SK-N-SH (cell line): ENCODE measurements at places on chromosomes 3 and 15. TPM values are rescaled to one million over a fixed set of nuclear protein-coding genes. Genes with fewer than 3 reads are reported as not detected.

The IRAK2 gene
- polyA plus RNA-seq = 7.7 and 8.6 TPM in 2 replicates

The HCLS1 gene
- polyA plus RNA-seq = 0.23 and 0.29 TPM in 2 replicates

The NRROS gene
- 0.19 and 0.25 TPM in 2 replicates for polyA plus RNA-seq

DNA sequence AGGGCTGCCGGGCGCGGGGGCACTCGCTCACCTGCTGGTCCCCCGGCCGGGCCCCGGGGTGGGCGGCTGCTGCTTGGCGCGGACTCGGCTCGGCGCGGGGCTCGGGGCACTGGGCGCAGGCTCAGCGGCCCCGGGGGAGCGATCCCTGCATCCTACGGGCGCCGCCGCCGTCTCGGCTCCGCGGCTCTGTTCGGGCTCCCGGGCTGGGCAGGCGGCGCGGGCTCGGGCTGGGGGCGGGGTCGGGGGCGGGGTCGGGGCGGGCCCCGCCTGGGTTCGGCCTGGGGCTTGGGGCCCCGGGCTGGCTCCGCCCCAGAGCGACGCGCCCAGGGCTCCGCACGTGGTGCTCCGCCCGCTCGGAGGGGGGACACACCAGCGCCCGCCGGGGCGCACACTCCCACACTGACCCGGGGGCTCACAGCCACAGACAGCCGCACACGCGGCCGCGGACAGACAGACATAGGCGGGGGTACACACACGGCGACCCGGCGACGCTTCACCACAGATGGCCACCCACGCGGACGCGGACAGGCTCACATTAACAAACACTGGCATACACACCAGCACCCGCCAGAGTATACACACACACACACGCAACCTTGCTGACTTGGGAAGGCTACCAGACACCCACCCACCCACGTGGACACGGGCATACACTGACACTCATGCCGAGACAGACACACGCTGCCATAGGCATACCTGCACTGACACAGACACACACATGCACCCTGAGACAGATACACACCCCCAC, at the start of gene SCN5A:
SCN5A (minus strand) TSS at position 188 of the 748 bp plus-strand sequence. CDS start 16,380 bp downstream, outside the sequence.
- H3K27ac ChIP-seq = no peak within 1 kb of the TSS
- H3K27me3 ChIP-seq = peaks cover 12% of the 10 kb centered on the region; the same call in 1 of the 2 replicates
- H3K36me3 ChIP-seq = no peaks in the 10 kb centered on the region
- H3K4me1 ChIP-seq = no peaks in the 10 kb centered on the region
- DNase-seq = peak; percentile 94
- H3K4me3 ChIP-seq = peak within 1 kb of the TSS; percentile 62

DNA sequence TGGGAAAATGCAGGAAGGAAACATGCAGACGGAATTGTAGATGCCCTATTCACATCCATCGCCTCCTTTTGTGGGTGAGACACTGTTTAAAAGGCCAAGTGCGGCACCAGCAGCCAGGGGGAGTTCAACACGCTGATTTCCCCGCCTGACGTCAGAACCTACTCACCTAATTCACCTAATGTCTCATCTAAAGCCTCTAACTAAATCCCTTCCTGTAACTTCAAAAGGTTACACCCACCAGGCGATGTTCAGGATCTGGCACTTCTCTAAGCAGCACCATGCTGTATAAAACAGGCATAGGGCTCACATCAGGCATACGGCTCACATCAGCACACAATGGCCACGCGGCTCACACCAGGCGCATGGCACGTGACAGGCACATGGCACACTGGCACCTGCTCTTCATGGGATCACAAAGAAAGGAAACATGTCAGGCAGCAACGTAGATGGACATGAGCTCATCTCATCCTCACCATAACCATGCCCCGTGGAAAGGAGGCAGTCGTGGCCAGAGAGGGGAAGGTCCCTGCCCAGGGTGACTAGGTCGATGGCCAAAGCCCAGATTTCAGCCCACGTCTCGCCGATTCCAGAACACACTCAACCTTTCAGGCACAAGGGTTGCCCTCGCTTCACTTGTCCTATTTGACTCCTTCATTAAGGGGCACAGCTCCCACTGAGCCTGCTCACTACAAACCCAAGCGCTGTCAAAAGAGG, 21.7 kb downstream of the XXYLT1 start:
- H3K27ac ChIP-seq = peak overlapping the region; percentile 17; the same call in 1 of the 2 replicates
- H3K4me1 ChIP-seq = peaks cover 15% of the 10 kb centered on the region
- H3K36me3 ChIP-seq = no peaks in the 10 kb centered on the region
- no peak overlapping the region for H3K4me3 ChIP-seq
- H3K27me3 ChIP-seq = no peaks in the 10 kb centered on the region

DNA sequence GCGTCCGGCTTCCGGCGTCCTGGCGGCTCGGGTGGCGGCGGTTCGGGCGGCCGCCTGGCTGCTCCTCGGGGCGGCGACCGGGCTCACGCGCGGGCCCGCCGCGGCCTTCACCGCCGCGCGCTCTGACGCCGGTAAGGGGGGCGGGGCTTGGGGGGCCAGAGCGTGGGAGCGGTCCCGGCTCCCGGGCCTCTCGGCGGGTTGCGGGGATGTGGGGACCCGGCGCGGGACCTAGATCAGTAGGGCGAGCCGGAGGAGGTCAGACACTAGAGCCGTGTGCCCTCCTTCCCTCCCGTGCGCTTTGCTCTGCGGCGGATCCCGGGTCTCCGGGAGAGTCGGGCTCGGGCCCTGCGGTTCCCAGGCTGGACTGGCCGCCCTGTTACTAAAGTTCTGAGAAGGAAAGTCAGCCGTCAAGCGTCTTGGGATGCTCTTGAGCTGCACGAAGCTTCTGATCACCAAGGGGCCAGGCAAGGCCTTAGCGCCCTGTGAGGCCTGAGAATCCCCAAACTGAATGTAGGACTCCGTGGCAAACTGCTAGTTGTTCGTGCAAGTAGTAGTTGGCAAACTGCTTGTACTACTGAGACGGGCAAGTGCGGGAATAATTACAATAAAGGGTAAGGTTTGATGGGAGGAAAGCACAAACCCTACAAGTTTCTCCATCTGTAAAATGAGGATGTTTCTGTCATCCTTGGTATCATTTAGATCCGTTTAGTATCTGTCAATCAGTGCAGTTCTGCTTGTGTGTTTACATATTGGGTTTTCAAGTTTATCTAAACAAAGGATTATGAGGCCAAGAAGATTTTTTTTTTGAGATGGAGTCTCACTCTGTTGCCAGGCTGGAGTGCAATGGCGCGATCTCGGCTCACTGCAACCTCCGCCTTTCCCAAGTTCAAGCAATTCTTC, 587 bp downstream of the PIGX start:
- peak overlapping the region; percentile 76 for H3K4me3 ChIP-seq
- DNase-seq = no peak
- H3K4me1 ChIP-seq = no peaks in the 10 kb centered on the region
- H3K27ac ChIP-seq = peak overlapping the region; percentile 85

DNA sequence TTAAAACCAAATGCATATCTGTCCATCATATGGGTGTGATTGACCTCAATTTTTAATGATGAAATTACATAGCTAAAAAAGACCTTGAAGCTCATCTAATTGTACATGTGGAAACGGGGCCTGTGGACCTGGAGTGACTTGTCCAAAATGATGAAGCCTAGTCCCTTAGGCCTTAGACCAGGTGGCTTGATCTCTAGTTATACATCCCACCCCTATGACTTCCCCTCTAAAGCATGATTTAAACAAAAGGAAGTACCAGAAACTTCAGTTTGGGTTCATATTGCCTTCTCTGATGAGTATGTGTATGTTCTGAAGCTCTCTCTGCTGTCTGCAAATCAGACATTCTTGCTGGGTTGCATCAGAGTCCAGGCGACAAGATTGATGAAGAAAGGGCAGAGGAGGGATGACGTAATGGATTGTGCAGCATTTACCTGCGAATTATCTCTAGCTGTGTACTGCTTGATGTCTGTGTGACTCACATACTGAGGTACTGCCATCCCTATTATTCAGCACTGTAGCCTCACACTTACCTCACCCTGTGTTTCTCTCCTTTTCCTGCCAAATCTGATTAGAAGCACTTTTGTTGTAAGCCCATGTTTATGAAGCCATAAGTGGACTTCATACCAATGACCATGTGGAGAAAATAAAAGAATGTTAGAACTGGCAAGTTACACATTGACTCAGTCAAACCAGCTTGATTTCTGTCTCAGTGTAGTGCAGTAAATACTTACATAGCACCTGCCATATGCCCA, 111.5 kb downstream of the FILIP1L start:
- H3K4me3 ChIP-seq = no peak overlapping the region
- H3K4me1 ChIP-seq = peaks cover 29% of the 10 kb centered on the region
- DNase-seq = no peak
- H3K36me3 ChIP-seq = no peaks in the 10 kb centered on the region
